Mesenchymal stem cell (in vitro differentiated cells and primary cell): ENCODE measurements at places on chromosomes 7 and 10.

- no peak overlapping the region for H3K4me3 ChIP-seq
- no peaks in the 10 kb centered on the region for H3K4me1 ChIP-seq
- H3K36me3 ChIP-seq = no peaks in the 10 kb centered on the region
- H3K27ac ChIP-seq = no peak overlapping the region
- no peak for DNase-seq
Observed at GRCh38 chr10:67331121-67331910, 364.7 kb downstream of the CTNNA3 start.

GRCh38 chr10:16777473-16778370 is 39.5 kb downstream of the RSU1 start:
- no peaks in the 10 kb centered on the region for H3K27me3 ChIP-seq
- DNase-seq = peak; percentile 64
- no peak overlapping the region for H3K4me3 ChIP-seq
- H3K27ac ChIP-seq = no peak overlapping the region
- peaks cover 48% of the 10 kb centered on the region for H3K36me3 ChIP-seq
- no peaks in the 10 kb centered on the region for H3K4me1 ChIP-seq

GRCh38 chr7:116969371-116969902 is 16.1 kb downstream of the ST7 start:
- no peak overlapping the region for H3K27ac ChIP-seq
- H3K36me3 ChIP-seq = peaks cover 3% of the 10 kb centered on the region
- no peaks in the 10 kb centered on the region for H3K27me3 ChIP-seq
- no peak for DNase-seq
- no peak overlapping the region for H3K4me3 ChIP-seq
- H3K4me1 ChIP-seq = peaks cover 2% of the 10 kb centered on the region

- no peaks in the 10 kb centered on the region for H3K27me3 ChIP-seq
- H3K4me1 ChIP-seq = peaks cover 15% of the 10 kb centered on the region
- no peaks in the 10 kb centered on the region for H3K36me3 ChIP-seq
- H3K4me3 ChIP-seq = no peak overlapping the region
Observed at GRCh38 chr10:48493083-48493871, 111.6 kb downstream of the ARHGAP22 start.

- H3K4me3 ChIP-seq = no peak overlapping the region
- peaks cover 35% of the 10 kb centered on the region for H3K4me1 ChIP-seq
- DNase-seq = no peak
- no peak overlapping the region for H3K27ac ChIP-seq
Observed at GRCh38 chr10:101224060-101224909, 5.0 kb downstream of the LBX1 start.

- no peak for DNase-seq
- H3K36me3 ChIP-seq = no peaks in the 10 kb centered on the region
- no peaks in the 10 kb centered on the region for H3K4me1 ChIP-seq
- no peak overlapping the region for H3K4me3 ChIP-seq
- no peak overlapping the region for H3K27ac ChIP-seq
- H3K27me3 ChIP-seq = peaks cover 34% of the 10 kb centered on the region
Observed at GRCh38 chr10:7563770-7564169, 103.0 kb downstream of the ITIH5 start.

GRCh38 chr7:33702514-33703054 is 202.8 kb upstream of the BMPER start:
- no peak for DNase-seq
- H3K36me3 ChIP-seq = no peaks in the 10 kb centered on the region
- no peaks in the 10 kb centered on the region for H3K27me3 ChIP-seq
- no peak overlapping the region for H3K4me3 ChIP-seq
- no peak overlapping the region for H3K27ac ChIP-seq
- H3K4me1 ChIP-seq = peaks cover 8% of the 10 kb centered on the region

DNA sequence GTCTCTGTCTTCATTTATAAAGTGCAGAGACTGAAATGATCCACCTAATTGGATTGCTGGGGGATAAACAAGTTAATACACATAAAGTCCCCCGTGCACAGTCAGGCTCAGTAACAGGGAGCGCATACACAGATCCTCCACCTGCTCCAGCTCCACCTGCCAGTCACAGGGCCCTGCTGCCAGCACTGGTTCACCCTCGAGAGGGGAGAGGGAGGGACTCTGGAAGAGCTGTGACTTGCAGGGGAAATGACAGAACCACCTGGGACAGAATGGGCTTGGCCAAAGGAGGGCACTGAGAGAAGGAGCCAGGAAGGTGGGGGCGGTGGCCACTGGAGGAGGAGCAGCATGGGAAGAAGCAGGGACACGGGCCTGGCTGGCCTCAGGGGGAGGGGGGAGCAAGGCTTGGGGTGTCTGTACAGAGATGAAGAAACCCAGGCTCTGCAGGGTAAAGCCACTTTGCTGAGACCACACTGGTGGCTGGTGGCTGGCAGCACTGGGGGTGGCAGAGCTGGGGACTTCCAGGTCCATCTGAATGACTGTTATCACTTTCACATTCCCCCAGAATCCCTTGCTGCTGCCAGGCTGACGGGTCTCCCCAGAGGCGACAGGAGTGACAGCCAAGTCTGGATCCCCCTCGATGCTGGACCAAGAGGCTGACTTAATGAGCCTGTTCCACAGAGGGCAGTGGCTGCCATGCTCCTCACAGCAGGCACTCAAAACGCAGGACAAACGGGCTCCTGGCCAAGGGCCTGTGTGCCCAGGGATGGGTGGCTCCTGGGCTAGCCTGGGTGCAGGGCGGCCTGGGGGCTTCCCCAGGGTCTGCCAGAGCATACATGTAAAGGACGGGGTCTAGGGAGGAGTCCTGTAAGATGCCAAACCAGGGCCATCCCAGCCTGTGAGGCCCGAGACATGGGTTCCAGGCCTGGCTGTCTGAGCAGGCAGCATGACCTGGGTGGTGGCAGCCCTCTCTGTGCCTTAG is 151.1 kb downstream of the SH3PXD2A start:
- H3K36me3 ChIP-seq = no peaks in the 10 kb centered on the region
- DNase-seq = no peak
- no peak overlapping the region for H3K4me3 ChIP-seq
- no peak overlapping the region for H3K27ac ChIP-seq
- no peaks in the 10 kb centered on the region for H3K27me3 ChIP-seq

DNA sequence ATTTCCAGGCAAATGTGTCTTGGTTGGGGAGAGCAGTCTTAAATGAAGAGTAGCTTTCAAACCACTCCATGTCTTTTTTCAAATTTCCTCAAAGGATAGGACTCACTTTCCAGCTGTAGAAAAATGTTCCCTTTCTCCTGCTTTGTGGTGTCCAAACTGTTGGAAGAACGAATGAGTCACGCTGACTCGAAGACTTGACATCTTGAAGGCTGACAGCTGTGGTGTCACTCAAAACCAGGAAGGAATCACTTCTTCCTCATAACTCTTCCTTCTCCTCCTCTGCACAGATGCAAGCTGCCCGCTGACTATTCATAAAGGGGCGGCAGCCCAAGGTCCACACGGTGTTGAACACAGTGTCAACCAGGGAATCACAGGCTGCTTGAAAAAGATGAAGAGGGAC is 19.2 kb downstream of the PLA2G12B start:
- H3K27ac ChIP-seq = no peak overlapping the region
- H3K4me3 ChIP-seq = no peak overlapping the region
- peak; percentile 35 for DNase-seq
- H3K27me3 ChIP-seq = no peaks in the 10 kb centered on the region
- H3K36me3 ChIP-seq = no peaks in the 10 kb centered on the region

- no peak overlapping the region for H3K27ac ChIP-seq
- H3K4me3 ChIP-seq = no peak overlapping the region
- H3K27me3 ChIP-seq = no peaks in the 10 kb centered on the region
Observed at GRCh38 chr10:74728225-74728624, 98.2 kb upstream of the KAT6B start.

DNA sequence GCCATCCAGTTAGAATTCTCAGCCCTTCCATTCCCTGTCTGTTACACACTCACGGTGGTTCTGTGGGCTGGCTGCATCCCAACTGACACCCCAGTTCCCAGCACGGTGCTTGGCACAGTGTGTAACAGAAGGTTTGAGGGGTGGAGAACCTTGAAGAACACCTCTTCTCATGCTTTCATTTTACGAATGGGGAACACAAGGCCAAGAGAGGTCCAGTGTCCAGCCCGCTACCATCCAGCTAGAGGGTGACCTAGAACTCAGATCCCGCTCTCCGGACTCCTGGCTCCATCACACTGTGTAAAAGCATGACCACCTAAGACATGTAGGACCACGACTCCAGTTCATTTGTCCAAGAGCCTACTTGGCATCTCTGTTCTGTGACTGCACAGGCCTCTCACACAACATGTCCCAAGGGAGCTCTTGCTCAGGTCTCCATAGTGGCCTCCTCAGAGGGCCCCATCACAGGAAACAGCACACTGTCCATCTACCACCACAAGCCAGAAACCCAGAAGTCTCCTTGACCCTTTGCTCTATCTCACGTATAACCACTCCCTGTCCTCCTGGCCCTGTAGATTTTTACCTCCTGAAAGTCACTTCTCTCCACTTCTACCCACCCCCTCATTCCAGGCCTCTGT is 2.8 kb upstream of the CDH23 start:
- no peak overlapping the region for H3K4me3 ChIP-seq
- peaks cover 93% of the 10 kb centered on the region for H3K27me3 ChIP-seq
- no peak for DNase-seq

- peaks cover 4% of the 10 kb centered on the region for H3K4me1 ChIP-seq
- no peak overlapping the region for H3K4me3 ChIP-seq
- DNase-seq = peak; percentile 81
- H3K27ac ChIP-seq = peak overlapping the region; percentile 72
- no peaks in the 10 kb centered on the region for H3K27me3 ChIP-seq
Observed at GRCh38 chr7:56062382-56062781, 1.7 kb upstream of the SUMF2 start.

- H3K4me3 ChIP-seq = no peak overlapping the region
- no peak overlapping the region for H3K27ac ChIP-seq
- H3K36me3 ChIP-seq = peaks cover 7% of the 10 kb centered on the region
- no peak for DNase-seq
- H3K4me1 ChIP-seq = peaks cover 2% of the 10 kb centered on the region
Observed at GRCh38 chr7:112283382-112283910, 77.0 kb downstream of the ZNF277 start.
